HEK293T (cell line): ENCODE measurements at places on chromosomes 3 and 15.

DNA sequence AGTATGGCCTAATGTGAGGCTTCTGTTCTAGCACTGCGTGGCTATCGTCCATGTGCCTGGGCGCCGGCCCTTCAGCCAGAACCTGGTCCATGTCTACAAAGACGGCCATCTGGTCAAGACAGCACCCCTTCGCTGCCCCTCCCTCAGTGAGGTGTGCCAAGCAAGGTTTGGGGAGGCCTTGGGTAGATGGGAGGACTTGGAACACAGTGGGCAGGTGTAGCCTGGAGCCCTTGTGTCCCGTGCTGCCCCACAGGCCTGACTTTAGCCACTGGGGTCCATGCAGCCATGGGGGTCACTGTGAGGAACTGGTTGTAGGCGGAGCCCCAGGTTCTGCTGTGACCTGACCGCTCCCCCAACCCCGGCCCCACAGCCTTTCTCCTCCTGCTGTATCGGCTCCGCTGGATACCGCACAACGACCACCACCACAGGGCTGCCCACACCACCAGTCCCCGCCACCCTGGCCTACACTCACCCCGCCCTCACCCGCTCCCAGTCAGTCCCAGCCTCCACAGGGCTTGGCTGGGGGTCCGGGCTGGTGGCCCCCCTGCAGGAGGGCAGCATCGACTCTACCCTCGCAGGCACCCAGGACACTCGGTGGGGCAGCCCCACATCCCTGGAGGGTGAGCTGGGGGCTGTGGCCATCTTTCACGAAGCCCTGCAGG is 16.6 kb downstream of the NBEAL2 start:
- no peak for DNase-seq

DNA sequence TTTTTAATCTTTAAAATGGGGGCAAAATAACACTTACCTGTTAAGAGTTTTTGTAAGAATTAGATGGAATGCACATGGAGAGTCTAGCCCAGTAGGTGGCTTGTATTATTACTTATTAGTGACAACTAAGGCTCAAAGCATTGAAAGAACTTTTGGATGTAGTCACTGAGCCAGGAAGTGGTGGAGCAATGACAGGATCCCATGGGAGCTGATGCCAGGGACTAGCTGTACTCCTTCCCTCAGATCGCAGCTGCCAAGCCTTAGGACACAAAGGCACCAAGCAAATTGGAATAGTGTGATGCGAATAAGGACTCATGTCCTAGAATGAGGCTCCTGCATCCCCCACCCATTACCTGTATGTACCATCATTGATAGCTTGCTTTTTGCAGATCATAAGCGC is 370.4 kb upstream of the RGMA start:
- no peak for DNase-seq

GRCh38 chr3:4935347-4935746 is 43.9 kb upstream of the BHLHE40 start:
- DNase-seq, result no peak

DNA sequence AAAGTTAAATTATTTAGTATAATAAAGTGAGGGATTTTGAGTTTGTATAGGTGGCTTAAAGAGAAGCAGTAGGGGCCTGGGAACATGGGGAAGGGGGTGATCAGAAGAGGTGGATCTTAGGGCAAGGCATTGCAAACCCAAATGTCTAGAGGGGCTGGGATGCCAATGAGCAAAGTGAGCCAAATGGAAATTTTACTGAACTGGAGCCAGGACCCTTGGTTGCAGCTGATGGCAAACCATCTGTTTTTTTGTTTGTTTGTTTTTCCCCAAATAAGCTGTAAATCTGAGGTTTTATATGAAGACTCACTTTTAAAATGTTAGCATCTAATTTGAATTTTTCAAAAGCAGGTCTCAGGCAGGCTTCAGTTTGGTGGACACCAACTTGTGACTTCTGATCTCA is 14.8 kb upstream of the PARP14 start:
- DNase-seq, result no peak

- no peak for DNase-seq
Measured at GRCh38 chr3:189983612-189984011, 137.1 kb downstream of the P3H2 start.

GRCh38 chr3:67995206-67995605 is 340.8 kb upstream of the SUCLG2 start:
- no peak for DNase-seq

DNA sequence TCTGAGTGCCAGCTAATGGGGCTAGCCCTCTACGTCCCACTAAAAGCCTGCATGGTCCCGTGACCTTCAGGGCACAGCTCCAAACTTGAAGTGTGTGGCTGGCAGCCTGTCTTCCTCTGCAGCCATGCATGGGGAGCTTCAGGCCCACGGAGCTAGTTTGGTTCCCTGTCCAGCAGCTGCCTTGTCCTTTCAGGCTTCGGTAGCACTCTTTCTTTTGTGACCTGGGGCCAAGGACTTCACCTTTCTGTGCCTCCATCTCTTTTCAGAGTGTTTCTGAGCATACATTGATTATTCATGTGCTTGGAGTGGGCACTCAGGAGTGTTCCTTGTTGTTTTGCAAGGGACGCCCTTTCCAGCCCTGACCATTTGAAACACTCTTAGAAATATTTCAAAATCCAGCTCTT is 155.2 kb downstream of the DNAJB8 start:
- no peak for DNase-seq

- no peak for DNase-seq
Measured at GRCh38 chr3:172007065-172007370, 32.4 kb upstream of the FNDC3B start.

DNA sequence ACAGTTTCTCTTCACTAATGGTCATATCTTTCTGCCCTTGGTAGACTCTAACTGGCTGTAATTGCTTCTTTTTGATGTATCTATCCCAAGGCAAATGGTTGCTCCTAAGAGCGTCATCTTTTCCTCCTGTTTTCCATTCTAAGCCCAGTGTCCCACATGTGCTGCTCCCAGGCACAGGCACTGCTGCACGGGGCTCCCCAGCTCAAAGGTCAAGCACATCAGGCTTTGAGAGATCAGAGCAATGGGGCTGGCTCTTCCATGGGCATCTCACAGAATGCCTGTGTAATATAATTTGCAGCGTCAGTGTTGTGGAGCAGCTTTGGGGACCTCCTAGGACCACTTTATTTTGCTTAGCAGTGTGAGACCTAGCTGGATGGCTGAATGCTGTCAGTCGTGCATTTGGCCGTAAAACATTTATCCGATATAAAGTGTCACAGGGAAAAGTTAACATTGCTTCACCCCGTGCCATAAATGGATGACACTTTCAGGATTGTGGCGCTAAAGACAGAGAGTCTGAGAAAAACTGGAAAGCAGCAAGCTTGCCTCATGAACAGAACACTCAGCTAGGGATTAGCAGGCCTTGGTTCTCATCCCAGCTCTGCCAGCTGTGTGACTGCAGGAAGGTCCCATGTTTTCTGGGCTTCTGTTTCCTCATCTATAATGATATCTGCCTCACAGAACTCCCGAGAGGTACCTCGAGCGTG is 277.5 kb upstream of the TBL1XR1 start:
- DNase-seq, result no peak

DNA sequence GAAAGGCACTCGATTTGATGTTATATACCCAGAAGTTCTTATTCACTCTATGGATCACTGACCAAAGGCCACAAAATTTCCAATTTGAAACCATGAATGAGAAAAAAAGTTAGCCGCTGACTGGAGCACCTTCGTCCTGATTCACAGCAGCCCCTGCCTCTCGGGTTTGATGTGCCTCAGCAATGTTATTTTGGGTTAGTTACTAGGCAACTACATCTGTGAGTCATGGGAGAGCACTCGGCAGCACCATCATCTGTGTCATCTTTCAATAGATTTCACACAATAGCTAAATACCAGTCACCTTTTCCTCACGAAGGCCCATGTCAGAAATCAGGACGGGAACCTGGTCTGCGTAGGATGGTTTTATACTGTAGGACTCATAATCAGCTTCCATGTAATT is 269.2 kb downstream of the ZBBX start:
- peak; percentile 11 for DNase-seq
